Fibroblast of the aortic adventitia (primary cell): ENCODE measurements at places on chromosomes 12 and 14.

DNA sequence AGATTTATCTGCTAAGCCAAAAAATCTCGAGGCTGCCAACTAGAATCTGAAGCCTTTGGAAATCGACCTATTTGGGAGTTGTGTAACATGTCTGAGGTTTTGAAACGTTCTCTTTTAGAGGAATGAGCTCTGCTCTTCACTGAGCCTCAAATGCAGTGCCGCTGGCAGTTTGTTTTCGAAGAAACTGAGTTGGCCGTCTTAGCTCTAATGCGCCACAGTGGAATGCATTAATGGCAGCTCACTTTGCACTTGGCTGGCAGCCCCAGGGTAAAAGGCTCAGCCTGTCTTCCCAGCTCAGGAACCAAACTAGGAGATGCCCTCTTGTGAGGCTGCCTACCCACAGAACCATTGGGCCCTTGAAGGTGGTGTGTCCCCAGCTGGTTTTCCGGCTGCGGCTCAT, 53.8 kb downstream of the SFSWAP start:
- peak; percentile 25 for DNase-seq

GRCh38 chr14:74426202-74426582, at the start of gene SYNDIG1L:
Gene SYNDIG1L, minus strand, starts transcription at chr14:74426210. Its CDS starts 16,466 bp downstream, at chr14:74409744.
- DNase-seq: no peak

GRCh38 chr14:38253676-38254075, 2.2 kb downstream of the CLEC14A start:
- DNase-seq: no peak

GRCh38 chr12:51390891-51391282, 319 bp downstream of the GALNT6 start:
- DNase-seq: no peak

DNA sequence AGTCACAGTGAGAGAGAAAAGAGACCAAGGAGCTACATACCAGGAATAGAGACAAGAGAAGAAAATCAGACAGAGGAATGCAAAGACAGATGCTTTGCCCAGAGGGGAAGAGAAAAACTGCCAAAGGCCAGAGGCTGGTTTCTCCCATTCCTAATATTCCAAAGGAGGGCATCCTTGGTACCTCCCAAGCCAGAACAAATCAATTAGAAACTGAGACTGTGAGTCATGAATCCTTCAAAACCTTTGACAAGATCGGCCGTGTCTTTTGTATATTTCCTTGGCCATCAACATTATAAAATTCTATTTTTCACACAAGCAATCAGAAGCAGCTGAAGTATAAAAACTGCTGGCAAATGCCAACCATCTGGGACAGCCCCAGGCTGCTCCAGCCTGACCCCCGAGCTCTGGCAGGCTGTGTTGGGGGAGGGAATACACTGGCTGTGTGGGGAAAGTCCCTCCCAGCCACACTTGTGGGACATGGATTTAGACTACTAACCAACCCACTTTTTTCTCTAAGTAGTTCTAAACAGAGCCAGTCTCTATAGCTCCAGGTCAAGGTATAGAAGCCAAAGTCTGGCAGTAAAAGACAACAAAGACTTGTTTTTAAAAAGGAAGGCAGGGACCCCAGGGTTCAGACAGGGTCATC, 13.7 kb downstream of the POMT2 start:
- DNase-seq: peak; percentile 45

DNA sequence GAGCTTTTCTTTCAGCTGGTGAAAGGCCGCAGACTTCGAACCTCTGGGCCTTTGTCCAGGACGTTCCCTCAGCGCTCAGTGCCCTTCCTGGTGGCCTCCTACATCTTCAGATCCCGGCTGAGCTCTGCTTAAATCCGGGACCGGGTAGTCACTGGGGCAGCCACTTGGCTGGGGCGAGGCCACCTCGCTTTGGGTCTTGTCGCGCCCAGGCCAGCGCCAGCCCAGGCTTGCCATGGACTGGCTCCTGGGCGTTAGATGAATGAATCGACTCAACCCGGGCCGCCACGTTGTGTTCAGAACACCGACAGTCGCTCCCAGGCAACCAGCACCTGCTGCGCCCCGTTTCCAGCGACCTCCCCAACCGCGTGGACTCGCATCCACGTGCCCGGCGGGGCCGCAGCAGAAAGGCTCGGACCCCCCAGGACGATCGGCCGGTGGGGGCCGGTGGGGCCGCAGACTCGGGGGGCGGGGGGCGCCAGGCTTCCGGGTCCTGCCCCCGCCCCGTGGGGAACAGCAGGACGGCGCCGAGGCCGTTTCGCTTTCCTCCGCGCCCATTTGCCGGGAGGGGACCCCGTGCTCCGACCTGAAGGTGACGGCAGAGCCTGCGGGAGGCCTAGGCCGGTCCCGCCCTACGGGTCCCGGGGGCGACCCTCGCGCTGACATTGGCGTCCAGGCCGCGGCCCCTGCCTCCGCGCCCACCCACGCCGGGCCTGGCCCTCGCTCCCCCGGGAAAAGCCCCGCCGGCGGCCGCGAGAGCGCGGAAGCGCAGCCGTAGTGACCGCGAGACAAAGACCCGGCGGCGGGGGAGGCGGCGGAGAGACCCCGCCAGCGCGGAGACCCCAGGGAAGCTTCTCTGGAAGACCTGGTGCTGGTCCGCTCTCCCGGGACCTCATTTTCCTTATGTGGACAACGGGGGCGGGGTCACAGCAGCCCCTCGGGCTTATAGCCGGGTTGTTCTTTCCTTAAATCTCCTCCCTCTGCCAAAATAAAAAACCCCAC, 37.3 kb upstream of the RCOR1 start:
- no peak for DNase-seq

- DNase-seq: no peak
Observed at GRCh38 chr12:101581190-101581589, 13.6 kb upstream of the MYBPC1 start.

GRCh38 chr14:91356181-91356763, 61.3 kb downstream of the CCDC88C start:
- DNase-seq: no peak

- DNase-seq: no peak
Observed at GRCh38 chr12:102302553-102302952, 104.9 kb upstream of the PMCH start.

- peak; percentile 22 for DNase-seq
Observed at GRCh38 chr12:105459760-105460330, 129.4 kb downstream of the C12orf75 start.

DNA sequence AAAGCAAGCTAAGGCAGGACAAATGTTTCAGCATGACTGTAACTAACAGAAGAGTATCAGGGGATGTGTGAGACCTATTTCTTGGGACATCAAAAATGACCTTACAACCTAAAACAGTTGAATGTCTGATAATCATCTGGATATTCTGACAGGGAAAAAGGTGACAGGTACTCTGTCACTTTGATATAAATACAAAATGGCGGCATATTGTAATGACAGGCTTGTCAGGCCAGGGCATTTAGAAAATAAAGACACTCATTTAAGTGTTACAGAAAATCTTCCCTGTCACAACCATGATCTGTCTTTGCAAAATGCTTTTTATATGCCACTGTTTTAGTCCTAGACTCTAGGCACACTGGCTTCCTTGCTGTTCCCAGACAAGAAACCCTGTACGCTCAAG, 1033.3 kb upstream of the FLRT2 start:
- no peak for DNase-seq
